A549 treated with dexamethasone at 1 μM for 4 hours (cell line): ENCODE measurements at places on chromosomes 4 and X. TPM values are rescaled to one million over a fixed set of nuclear protein-coding genes. Genes with fewer than 3 reads are reported as not detected.

Gene RNF212
- total RNA-seq: 0.81 to 2.9 TPM (median 2.4 TPM) in 5 replicates

Gene NOP14
- 23.7 to 29.8 TPM (median 29.0 TPM) in 5 replicates for total RNA-seq

Gene PDE5A
- total RNA-seq: 0.14 to 0.48 TPM (median 0.40 TPM) in 5 replicates

Gene SLC16A2
- 19.7 to 22.8 TPM (median 20.8 TPM) in 5 replicates for total RNA-seq

Gene MAGEA8
- not detected in 5 replicates for total RNA-seq

Gene NR3C2
- 0.02 TPM in 1 of 5 replicates, not detected in the others for total RNA-seq

Gene PCSK1N
- 16.0 to 47.0 TPM (median 40.7 TPM) in 5 replicates for total RNA-seq

Gene HSD17B13
- 0.05 to 0.14 TPM (median 0.06 TPM) in 5 replicates for total RNA-seq

Gene BCLAF3
- 2.9 to 4.5 TPM (median 3.8 TPM) in 5 replicates for total RNA-seq

Gene CFP
- total RNA-seq: 0.30 to 0.95 TPM (median 0.34 TPM) in 5 replicates

Gene KDR
- total RNA-seq: 0.14 to 0.20 TPM (median 0.15 TPM) in 5 replicates

Gene S100P
- total RNA-seq: 89.2 to 107 TPM (median 90.8 TPM) in 5 replicates

Gene FGD1
- 4.6 to 8.0 TPM (median 6.9 TPM) in 5 replicates for total RNA-seq

Gene RPL39
- total RNA-seq: 2,983 to 5,773 TPM (median 3,099 TPM) in 5 replicates

Gene DCAF4L1
- total RNA-seq: 0.07 to 0.15 TPM (median 0.13 TPM) in 5 replicates

Gene ADAM29
- not detected in 5 replicates for total RNA-seq

Gene ZNF630
- total RNA-seq: 0.27 to 0.38 TPM (median 0.34 TPM) in 5 replicates

Gene ZNF81
- 4.6 to 5.6 TPM (median 4.9 TPM) in 5 replicates for total RNA-seq

Gene MAGEC2
- total RNA-seq: not detected in 5 replicates

Gene PRDM8
- 0.06 to 0.33 TPM (median 0.12 TPM) in 5 replicates for total RNA-seq

Gene TMSB15B
- 4.0 to 6.6 TPM (median 4.4 TPM) in 5 replicates for total RNA-seq

Gene CTAG2
- total RNA-seq: not detected in 5 replicates

Gene CT45A7
- not detected in 5 replicates for total RNA-seq

Gene MTNR1A
- total RNA-seq: 0.38 to 0.88 TPM (median 0.58 TPM) in 5 replicates

Gene GABRB1
- not detected in 5 replicates for total RNA-seq

Gene USP26
- total RNA-seq: not detected in 5 replicates

Gene PJA1
- 12.7 to 15.1 TPM (median 13.4 TPM) in 5 replicates for total RNA-seq

Gene ADH1A
- not detected in 5 replicates for total RNA-seq

Gene USP17L13
- total RNA-seq: not detected in 5 replicates

Gene SUPT20HL2
- not detected in 5 replicates for total RNA-seq

Gene CT45A8
- not detected in 5 replicates for total RNA-seq

Gene CITED1
- 1.5 to 2.0 TPM (median 1.7 TPM) in 5 replicates for total RNA-seq

Gene UGT2B17
- total RNA-seq: not detected in 5 replicates

Gene PDHA1
- total RNA-seq: 260 to 325 TPM (median 322 TPM) in 5 replicates

Gene EMD
- total RNA-seq: 134 to 157 TPM (median 149 TPM) in 5 replicates

Gene AR
- total RNA-seq: 2.8 to 4.3 TPM (median 3.6 TPM) in 5 replicates

Gene IL21
- total RNA-seq: not detected in 5 replicates

Gene FAAH2
- 0.06 to 0.19 TPM (median 0.16 TPM) in 5 replicates for total RNA-seq

Gene TXK
- 0.08 to 0.26 TPM (median 0.14 TPM) in 5 replicates for total RNA-seq
